Stomach (tissue), 19 donors: ENCODE measurements at places on chromosomes 1 and 21. TPM values are rescaled to one million over a fixed set of nuclear protein-coding genes. Genes with fewer than 3 reads are reported as not detected.

- H3K4me3 ChIP-seq = no peak overlapping the region
- no peaks in the 10 kb centered on the region for H3K27me3 ChIP-seq
- peaks cover 18% of the 10 kb centered on the region for H3K4me1 ChIP-seq
- no peak overlapping the region for H3K27ac ChIP-seq
Observed at GRCh38 chr1:8176279-8176678, 141.6 kb upstream of the SLC45A1 start.

Gene KCNE2
- total RNA-seq = 38.8 TPM

DNA sequence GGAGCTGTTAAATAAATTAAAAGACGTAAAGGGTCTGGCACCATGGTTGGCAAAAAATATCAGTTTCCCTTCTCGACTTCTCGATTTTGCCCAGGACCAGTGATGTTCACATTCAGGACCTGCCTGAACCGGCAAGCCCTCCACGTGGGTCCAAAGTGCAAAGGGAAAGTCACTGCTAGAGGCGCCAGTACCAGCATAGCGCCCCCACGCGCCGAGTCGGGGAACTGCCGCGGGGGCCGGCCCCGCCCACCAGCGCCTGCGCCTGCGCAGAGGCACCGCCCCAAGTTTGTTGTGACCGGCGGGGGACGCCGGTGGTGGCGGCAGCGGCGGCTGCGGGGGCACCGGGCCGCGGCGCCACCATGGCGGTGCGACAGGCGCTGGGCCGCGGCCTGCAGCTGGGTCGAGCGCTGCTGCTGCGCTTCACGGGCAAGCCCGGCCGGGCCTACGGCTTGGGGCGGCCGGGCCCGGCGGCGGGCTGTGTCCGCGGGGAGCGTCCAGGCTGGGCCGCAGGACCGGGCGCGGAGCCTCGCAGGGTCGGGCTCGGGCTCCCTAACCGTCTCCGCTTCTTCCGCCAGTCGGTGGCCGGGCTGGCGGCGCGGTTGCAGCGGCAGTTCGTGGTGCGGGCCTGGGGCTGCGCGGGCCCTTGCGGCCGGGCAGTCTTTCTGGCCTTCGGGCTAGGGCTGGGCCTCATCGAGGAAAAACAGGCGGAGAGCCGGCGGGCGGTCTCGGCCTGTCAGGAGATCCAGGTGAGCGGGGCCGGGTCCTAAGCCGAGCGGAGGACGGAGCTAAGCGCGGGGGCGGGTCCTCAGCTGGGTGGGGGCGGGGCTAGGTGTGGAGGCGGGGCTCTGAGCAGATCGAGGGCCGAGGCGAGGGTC is at the start of gene PINK1:
PINK1 (plus strand) TSS at position 269 of the 875 bp plus-strand sequence; CDS start at position 360, 91 bp downstream.
- H3K4me3 ChIP-seq = peak within 1 kb of the TSS; percentile 99
- DNase-seq = peak; percentile 84
- H3K27me3 ChIP-seq = no peaks in the 10 kb centered on the region
- peak within 1 kb of the TSS; percentile 91 for H3K27ac ChIP-seq

Gene TMPRSS2
- total RNA-seq = 329 TPM

Gene TP53BP2
- 28.1 TPM for total RNA-seq

Gene GUCA2B
- total RNA-seq = not detected

DNA sequence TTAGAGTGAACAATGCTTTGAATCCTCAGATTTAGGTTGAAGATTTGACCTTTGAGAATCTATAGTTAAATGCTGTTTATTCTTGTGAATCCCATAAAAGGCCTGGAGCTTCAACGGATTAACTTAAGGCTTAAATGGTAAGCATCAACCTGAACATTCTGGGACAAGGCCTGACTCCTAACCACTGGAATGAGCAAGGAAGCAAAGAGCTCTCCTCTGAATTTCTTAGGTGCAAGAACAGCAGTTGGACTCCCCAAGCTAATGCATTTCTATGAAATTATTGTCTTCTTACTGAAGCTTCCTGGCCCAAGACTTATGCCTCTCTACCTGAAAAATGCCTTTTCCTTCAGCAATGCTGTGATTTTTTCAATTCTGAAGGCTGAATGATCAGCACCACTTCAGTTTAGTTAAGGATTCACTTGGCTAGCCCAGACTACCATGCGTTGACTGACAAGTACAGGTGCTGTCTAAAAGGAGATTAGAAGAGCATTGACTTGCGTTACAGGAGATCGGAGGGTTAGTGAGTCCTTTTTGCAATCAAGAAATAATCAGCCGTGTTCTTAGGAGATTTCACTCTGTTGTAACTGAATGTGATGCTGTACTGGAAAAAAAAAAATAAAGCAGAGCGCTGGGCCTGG is 178.5 kb downstream of the ZC3H11B start:
- no peak for DNase-seq
- H3K27ac ChIP-seq = no peak overlapping the region
- H3K27me3 ChIP-seq = no peaks in the 10 kb centered on the region
- H3K36me3 ChIP-seq = no peaks in the 10 kb centered on the region

Gene LGR6
- total RNA-seq = not detected

DNA sequence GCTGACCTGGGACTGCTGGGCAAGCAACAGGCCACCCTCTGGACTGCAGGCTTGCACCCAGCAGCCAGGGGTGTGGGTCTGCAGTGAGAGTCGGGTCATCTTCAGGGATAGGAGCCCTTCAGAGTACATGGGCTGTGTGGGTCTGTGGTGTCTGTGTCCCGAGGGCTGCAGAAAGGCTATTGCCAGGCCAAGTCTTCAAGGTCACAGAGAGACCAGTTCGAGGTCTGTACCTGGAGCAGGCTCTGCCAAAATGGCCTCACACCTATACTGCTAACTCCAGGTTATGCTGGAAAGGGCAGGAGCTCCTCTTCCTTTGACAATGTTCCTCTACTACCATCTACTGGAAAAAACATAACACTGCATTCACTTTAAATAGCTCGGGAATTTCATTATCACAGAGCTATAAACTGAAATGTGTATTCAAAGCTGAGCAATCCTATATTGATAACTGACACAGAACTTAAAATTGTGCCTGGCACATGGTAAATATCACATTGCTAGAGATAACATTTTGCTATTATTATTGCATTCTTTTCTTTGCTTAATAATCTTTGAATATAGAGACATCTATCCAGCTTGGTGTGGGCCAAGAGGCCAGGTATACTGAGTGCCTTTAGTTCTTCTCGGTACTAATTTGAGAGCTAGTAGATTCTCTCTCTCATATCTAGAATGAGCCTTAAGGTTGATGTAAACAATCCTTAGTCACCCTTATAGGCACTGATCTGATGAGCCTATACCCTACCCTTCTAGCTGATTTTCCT is 6.9 kb upstream of the DNAH14 start:
- H3K27ac ChIP-seq = no peak overlapping the region
- no peak overlapping the region for H3K4me3 ChIP-seq
- H3K27me3 ChIP-seq = no peaks in the 10 kb centered on the region
- peak; percentile 73 for DNase-seq
- no peaks in the 10 kb centered on the region for H3K4me1 ChIP-seq
- H3K36me3 ChIP-seq = no peaks in the 10 kb centered on the region

DNA sequence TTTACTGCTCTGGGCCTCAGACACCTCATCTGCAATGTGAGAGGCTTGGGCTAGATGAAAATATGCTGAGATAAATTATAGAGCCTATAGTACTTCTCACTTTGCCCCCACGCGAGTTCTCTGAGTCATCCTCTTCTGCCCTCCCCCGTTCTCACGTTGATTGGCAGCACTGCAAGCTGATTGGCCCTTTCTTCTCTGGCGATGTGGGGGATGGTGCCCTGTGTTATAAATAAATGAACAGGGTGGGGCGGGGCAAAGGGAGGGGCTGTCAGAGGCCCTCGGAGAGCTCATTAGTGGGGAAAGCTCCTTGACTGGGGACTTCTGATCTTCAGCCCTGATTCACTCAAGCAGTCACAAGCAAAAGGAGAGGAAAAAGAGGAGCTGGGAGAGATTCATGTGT is 64.3 kb upstream of the ZC3H12A start:
- no peaks in the 10 kb centered on the region for H3K4me1 ChIP-seq
- H3K27me3 ChIP-seq = no peaks in the 10 kb centered on the region

- peak; percentile 49 for DNase-seq
- peaks cover 55% of the 10 kb centered on the region for H3K4me1 ChIP-seq
- no peaks in the 10 kb centered on the region for H3K27me3 ChIP-seq
- peak overlapping the region; percentile 71 for H3K4me3 ChIP-seq
- peaks cover 4% of the 10 kb centered on the region for H3K36me3 ChIP-seq
Observed at GRCh38 chr1:38003261-38004250, 1.8 kb downstream of the FHL3 start.

GRCh38 chr1:99751877-99752504 is 14.4 kb downstream of the FRRS1 start:
- no peak overlapping the region for H3K4me3 ChIP-seq
- no peak for DNase-seq
- peaks cover 3% of the 10 kb centered on the region for H3K36me3 ChIP-seq
- no peaks in the 10 kb centered on the region for H3K27me3 ChIP-seq

DNA sequence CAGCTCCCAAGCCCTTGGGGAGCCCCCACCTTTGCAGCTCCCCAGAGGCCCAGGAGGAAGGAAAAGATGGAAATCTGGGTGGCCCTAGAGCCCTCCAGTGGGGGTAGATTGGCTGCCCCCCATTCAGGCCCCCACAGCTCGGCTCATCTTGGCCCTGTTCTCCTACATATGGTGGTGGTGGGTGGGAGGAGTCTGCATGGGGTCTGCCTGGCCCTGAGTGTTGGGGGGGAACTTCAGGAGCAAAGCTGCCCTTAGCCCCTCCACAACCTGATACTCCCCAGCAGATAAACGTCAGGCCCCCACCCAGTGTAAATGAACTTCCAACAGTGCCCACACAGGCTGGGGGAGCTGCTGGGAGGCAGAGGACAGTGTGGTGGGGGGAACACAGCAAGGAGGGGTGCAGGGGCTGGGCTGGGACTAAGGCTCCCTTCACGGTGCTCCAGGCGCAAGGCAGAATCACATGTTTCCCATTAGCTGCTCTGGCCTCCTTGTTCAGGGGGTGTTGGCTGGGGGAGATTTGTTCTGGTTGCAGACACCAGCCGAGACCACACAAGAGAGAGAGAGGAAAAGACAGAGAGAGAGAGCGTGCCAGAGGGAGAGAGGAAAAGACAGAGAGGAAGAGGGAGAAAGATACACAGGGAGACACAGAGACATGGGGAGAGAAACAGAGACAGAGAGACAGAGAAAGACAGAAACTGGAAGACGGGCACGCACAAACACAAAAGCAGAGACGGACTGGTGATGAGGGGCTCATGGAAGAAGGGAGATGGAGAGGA is 42.6 kb downstream of the AHDC1 start:
- DNase-seq = peak; percentile 77
- H3K36me3 ChIP-seq = peaks cover 14% of the 10 kb centered on the region
- H3K27ac ChIP-seq = peak overlapping the region; percentile 92
- H3K4me3 ChIP-seq = no peak overlapping the region
- H3K27me3 ChIP-seq = no peaks in the 10 kb centered on the region

- no peaks in the 10 kb centered on the region for H3K36me3 ChIP-seq
- H3K27ac ChIP-seq = no peak overlapping the region
- H3K27me3 ChIP-seq = no peaks in the 10 kb centered on the region
- H3K4me1 ChIP-seq = no peaks in the 10 kb centered on the region
Observed at GRCh38 chr1:226195144-226195543, 8.6 kb upstream of the ACBD3 start.

DNA sequence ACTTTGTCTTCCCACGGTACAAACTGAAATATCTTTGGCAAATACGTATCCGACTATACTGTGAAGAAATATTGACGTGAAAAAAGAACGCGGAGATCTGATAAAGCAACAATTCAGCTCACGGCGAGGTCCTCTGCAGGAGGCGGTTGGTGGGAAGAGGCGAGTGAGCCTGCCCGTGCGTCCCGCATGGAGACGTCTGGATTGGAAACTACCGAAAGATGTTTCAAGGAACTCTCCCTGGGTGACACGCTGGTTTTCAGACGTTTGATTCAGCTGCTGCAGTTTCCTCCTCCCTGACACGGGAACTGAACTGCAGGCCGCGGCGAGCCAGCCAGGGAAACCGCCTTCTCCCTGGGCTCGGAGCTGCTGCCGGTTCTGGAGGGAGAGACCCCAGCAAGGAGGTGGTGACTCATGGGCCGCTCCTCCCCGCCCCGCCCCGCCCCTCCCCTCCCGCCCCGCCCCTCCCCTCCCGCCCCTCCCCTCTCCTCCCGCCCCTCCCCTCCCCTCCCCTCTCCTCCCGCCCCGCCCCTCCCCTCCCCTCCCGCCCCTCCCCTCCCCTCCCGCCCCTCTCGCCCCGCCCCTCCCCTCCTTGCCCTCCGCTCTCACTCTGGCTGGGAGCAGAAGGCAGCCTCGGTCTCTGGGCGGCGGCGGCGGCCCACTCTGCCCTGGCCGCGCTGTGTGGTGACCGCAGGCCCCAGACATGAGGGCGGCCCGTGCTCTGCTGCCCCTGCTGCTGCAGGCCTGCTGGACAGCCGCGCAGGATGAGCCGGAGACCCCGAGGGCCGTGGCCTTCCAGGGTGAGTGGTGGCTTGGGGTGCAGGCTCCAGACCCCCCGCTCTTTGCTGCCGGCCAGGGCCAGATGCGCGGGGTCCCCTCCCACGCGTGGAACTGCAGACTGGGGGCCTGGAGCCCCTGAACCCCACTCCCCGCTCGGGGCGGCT is at the start of gene COL6A1:
COL6A1 (plus strand) TSS at position 620 of the 941 bp plus-strand sequence; CDS start at position 701, 81 bp downstream.
- peaks cover 16% of the 10 kb centered on the region for H3K27me3 ChIP-seq
- H3K4me1 ChIP-seq = no peaks in the 10 kb centered on the region
- H3K4me3 ChIP-seq = peak within 1 kb of the TSS; percentile 81
- peak; percentile 64 for DNase-seq
